Naive thymus-derived CD8-positive, alpha-beta T cell (primary cell): ENCODE measurements at places on chromosomes 5 and 9.

DNA sequence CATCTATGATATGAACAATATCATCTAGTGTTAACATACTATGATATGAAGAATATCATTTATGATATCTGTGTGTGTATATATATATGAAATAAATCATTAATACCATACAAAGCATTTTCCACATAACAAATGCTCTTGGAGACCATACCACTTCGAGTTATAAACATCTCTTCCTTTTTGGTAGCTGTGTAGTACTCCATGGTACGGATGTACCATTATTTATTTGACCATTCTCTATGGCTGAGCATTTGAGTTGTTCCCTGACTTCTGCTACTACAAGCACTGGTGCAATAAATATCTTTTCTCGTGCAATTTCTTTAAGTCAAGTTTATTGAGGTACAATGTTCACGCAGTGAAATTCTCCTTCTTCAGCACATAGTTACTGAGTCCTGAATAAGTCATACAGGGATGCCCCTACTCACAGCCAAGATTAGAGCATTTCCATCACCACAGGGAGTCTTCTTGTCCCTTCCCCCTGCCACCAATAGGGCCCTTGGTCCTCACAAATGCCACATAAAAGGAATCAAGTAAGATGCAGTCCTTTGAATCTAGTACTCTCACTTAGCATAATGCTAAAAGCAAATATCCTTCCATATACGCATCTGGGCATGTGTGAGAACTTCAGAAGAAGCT is 75.2 kb upstream of the SLC25A48 start:
- no peak for DNase-seq

- DNase-seq = no peak
Measured at GRCh38 chr9:10678790-10679189, 66.0 kb upstream of the PTPRD start.

GRCh38 chr5:27962198-27962597 is 923.8 kb upstream of the CDH9 start:
- DNase-seq = no peak

GRCh38 chr5:31029925-31030324 is 163.6 kb upstream of the CDH6 start:
- no peak for DNase-seq

GRCh38 chr5:101966476-101966875 is 329.6 kb downstream of the SLCO4C1 start:
- no peak for DNase-seq

GRCh38 chr5:162160401-162160800 is 92.8 kb downstream of the GABRG2 start:
- DNase-seq = no peak

- DNase-seq = no peak
Measured at GRCh38 chr9:106668534-106668933, 194.4 kb upstream of the ZNF462 start.
